A549 treated with ZK216348 at 1 μM for 4 hours (cell line): ENCODE measurements at places on chromosomes 5 and 9. TPM values are rescaled to one million over a fixed set of nuclear protein-coding genes. Genes with fewer than 3 reads are reported as not detected.

EQTN gene
- not detected in 5 replicates for total RNA-seq

CORO2A gene
- total RNA-seq, result 0.65 to 1.2 TPM (median 1.0 TPM) in 5 replicates

ANKRD34B gene
- total RNA-seq, result 0.06 to 0.31 TPM (median 0.25 TPM) in 4 of 5 replicates, not detected in the other

PCDHB12 gene
- total RNA-seq, result not detected in 5 replicates

SLC1A1 gene
- 0.89 to 1.6 TPM (median 1.3 TPM) in 5 replicates for total RNA-seq

BRINP1 gene
- total RNA-seq, result 0.16 to 0.27 TPM (median 0.23 TPM) in 5 replicates

CCNB1 gene
- 243 to 306 TPM (median 273 TPM) in 5 replicates for total RNA-seq

SLC27A4 gene
- 25.0 to 52.4 TPM (median 49.5 TPM) in 5 replicates for total RNA-seq

NR6A1 gene
- total RNA-seq, result 1.5 to 2.1 TPM (median 2.0 TPM) in 5 replicates

PARP8 gene
- 0.07 to 0.15 TPM (median 0.13 TPM) in 5 replicates for total RNA-seq

SLC27A6 gene
- total RNA-seq, result 0.06 to 0.10 TPM in 2 of 5 replicates, not detected in the others

FAXDC2 gene
- total RNA-seq, result 0.05 to 0.27 TPM (median 0.09 TPM) in 4 of 5 replicates, not detected in the other

LVRN gene
- total RNA-seq, result 0.05 to 0.22 TPM in 2 of 5 replicates, not detected in the others

TLR4 gene
- 0.05 to 0.16 TPM (median 0.13 TPM) in 5 replicates for total RNA-seq

ARID3C gene
- total RNA-seq, result 0.13 to 0.23 TPM (median 0.19 TPM) in 3 of 5 replicates, not detected in the others

CCNO gene
- 4.7 to 9.1 TPM (median 7.5 TPM) in 5 replicates for total RNA-seq

PCDHGB4 gene
- 0.74 to 1.1 TPM (median 0.90 TPM) in 5 replicates for total RNA-seq

IL4 gene
- total RNA-seq, result not detected in 5 replicates
